ENCODE measurements at places on chromosomes 16 and 17.

DNA sequence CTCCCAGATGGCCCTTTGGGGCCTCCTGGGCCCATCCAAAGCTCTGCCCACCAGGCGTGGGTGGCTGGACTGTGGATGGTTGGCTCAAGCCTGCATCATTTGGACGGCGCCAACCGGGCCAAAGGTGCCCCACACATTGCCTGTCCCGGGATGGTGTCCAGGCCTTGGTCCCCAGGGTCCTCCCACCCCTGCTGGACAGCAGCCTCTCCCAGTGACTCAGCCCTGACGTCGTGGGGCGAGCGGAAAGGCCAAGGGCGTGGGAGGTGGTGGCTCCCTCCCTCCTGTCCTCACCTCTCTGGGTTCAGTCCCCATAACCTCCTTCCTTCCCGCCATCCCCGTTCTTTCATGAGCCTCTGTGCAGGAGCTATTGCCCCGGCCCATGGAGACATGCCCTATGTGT is 42.1 kb upstream of the DLX4 start:
- DNase-seq: no peak

GRCh38 chr16:72974142-72974769 is 73.7 kb downstream of the ZFHX3 start:
- no peak for DNase-seq

- DNase-seq: no peak
Observed at GRCh38 chr16:87960852-87961251, 9.6 kb downstream of the BANP start.

DNA sequence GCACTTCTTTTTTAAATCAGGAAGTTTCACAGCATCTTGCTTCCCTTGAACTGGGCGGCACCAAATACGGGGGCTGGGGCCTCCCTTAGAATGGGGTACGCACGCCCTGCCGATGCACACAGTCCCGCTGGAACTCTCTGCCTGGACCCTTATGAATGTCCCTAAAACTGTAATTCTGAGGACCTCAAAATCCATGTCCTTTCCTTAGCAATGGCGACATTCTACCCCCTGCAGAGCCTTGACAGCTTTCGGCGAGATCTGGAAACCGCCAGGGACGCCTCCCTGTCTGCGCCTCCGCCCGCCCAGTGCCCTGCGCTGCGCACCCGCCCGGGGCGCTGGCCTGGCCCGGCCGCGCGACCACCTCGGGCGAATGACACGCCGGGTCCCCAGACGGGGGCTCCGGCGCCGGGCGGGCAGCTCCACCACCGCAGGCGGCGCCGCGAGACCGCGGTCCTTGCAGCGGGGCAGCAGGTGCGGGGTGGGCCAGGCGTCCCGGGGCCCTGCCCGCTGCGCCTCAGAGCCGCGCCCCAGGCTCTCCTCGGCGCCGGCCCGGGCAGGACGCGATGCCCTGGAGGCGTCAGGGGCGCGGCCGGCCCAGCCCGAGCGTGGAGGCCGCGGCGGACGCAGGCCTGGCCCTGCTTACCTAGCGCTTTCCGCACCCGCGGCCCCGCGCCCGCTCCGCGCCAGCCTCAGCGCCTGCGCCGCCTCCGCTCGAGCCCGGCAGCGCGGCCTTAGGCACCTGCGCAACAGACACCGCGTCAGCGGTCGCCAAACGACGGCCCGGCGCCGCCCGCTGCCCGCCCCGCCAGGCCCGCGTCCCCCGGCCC is 548 bp downstream of the HAGH start:
- no peak for DNase-seq

All from head of caudate nucleus (tissue), 42 donors.